ENCODE measurements at places on chromosomes 7 and 10.

GRCh38 chr10:45580371-45581215 lies 92.0 kb downstream of the ZFAND4 start:
- DNase-seq: no peak

- DNase-seq: no peak
These were observed 159.3 kb downstream of the LYZL1 start for GRCh38 chr10:29448125-29448524.

GRCh38 chr10:70592746-70593512 lies 9.6 kb downstream of the PRF1 start:
- no peak for DNase-seq

GRCh38 chr10:14014423-14014822 lies 316.3 kb downstream of the FRMD4A start:
- no peak for DNase-seq

DNA sequence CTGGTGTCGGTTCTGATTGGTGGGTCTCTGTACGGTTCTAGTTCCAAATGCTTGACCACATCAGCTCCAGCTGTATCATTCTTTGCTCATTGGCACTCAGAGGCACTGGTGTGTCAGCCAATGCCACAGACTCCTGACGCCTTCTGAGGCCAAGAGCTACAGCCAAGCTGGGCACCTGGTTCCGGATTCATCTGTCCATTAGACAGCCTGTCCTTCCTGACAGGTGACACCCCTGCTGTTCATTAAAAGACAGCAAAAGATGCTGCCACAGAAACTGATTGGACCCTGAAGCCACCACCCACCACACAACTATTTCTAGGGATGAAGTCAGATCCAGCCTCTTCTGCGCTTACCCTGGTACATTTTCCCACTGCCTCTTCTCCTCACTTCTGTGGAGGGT lies 35.6 kb downstream of the COL13A1 start:
- no peak for DNase-seq

DNA sequence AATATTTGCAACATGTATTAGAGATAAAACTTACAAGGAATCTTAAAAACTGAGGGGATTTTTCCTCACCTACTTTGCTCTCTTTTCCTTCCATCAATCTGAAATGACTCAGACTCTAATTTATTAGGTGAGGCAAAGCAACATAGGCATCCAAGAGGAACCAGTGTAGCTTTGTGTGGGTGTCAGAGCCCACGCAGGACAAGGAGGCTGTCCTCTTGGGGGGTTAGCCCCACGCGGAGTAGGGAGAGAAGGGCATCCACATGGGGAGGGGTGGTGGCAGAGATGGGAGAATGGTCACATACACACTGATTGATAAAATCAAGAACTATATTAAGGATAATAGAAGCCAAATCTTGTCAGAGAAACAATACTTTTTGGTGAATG lies 33.8 kb upstream of the ARMS2 start:
- DNase-seq: no peak

DNA sequence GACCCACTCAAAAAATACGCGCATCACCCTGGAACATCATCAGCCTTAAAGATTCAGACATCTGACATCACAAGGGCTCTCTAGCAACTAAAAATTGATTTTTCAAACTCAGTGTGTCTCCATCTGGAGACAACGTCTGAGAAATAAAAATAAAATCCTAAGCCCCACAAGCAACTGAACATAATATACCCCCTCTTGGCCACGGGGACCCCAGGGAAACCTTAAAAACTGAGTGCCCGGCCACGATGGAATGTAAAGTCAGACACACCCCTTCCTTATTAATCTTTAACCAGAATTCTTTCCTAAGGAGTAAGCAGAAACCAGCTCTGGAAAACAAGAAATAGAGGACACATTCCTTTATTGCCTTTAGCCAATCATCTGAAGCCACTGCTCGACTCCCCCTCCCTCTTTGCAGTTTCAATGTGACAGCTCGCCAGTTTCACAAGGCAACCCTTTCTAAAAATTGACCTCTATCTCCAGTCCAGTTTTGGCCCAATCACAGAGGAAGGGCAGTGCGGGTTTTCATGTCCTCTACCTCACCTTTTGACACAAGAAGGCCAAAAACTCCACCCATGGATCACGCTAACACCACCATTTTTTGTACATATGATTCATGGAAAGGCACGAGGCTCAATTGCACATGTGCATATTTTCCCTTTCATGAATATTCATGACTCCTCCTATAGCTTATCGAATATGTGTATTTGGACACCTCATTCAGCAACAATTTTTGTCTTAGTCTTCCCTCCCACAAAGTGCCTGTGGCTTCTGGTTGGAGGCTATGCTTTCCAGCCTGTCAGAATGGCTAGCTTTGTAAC lies 24.2 kb downstream of the IFIT3 start:
- DNase-seq: no peak

GRCh38 chr10:103814626-103815370 lies 40.6 kb downstream of the SH3PXD2A start:
- no peak for DNase-seq

- no peak for DNase-seq
These were observed 176.9 kb downstream of the PTPRN2 start for GRCh38 chr7:158410720-158411119.

DNA sequence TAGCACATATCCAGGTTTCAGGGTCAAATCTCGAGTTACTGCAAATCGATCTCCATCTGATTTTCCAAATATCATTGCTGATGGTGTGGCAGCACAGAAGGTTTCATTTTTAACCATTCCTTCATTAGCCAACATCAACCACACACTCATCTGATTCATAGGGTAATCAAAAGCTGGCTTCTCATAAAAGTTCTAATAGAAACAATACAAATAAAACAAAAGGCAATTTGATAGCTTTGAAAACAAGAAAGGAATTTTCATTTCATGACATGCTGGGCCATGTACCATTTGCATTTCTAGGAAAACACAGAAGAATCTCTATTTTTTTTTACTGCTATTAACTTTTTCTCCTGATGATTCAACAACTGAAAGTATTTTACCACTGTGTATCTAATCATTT lies 147.7 kb upstream of the SLC26A5 start:
- no peak for DNase-seq

- DNase-seq: no peak
These were observed 23.4 kb downstream of the ACSM6 start for GRCh38 chr10:95217476-95217875.

DNA sequence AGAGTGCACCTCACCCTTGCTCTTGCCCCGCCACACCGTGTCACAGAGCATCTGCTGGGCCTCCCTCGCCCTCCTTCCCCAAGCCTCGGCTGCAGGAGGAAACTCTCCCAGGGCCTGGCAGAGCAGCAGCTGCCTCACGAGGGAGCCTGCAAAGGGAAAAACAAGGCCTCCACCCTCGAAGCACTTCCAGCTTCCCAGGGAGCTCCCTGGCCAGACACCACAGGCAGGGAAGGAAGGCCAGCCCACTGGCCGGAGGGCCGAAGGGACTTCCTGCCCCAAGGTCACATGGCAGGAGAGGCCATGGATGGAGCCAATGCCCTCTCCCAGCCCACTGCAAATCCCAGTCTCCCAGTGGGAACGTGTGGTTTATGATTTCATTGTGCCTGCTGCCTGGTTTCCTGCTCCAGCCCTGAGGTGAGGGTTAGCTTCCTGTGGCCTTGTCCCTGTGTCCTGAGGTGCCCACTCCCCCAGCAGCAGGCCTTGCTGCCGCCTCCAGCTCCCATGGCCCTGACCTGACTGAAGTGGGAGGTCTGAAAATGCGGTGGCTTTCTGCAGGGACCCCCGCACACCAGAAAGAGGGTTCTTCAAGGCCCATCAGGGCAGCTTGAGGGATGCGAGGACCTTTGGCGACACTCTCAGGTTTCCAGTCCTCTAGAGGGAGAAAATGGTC lies 100.5 kb upstream of the PPIF start:
- DNase-seq: no peak
